NCI-H510A (cell line): ENCODE measurements at places on chromosomes 4 and X.

GRCh38 chr4:139144161-139144859 lies 32.7 kb downstream of the ELF2 start:
- no peak for DNase-seq

DNA sequence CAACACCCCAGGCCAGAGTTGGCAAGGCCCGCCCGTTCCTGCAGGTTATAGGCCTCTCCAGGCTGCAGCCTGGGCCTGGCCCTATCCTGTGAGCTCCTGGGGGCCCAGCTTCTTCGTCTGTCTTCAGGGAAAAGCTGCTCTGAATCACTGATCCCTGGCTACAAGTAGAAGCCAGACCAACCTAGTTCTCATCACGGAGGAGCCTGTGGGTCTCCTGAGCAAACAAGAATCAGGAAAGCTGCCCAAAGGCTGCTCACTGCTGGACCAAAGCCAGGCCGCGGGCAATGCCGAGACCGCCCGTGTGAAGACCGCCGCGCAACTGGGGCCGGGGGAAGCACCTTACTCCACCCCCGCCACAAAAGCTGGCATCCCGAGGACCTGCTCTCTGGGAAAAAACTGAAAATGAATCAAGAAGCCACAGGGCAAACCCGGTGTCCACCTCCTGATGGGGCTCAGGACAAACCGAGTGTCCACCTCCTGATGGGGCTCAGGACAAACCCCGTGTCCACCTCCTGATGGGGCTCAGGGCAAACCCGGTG lies 12.8 kb downstream of the CTBP1 start:
- DNase-seq, result no peak

DNA sequence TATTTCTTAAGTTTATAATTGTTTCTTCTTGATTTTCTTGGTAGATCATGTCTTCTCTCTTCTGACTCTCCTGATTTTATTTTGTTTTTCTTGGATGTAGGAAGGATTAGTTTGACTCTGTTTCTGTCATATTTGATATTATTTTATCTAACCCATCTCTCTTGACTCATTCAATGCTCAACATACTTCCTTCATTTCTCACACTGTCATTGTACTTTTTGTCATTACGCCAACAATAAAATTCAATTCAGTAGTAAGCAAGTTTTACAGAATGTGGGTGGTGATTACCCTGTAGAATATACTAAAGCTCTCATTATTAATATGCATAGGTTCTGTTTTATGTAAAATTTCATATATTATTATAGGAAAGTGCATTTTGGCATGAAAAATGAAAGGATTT lies 1303.0 kb upstream of the AGA start:
- DNase-seq, result no peak

GRCh38 chr4:1612278-1613098 lies 71.6 kb downstream of the FAM53A start:
- no peak for DNase-seq

GRCh38 chrX:40544343-40545266 lies 36.2 kb upstream of the ATP6AP2 start:
- no peak for DNase-seq

DNA sequence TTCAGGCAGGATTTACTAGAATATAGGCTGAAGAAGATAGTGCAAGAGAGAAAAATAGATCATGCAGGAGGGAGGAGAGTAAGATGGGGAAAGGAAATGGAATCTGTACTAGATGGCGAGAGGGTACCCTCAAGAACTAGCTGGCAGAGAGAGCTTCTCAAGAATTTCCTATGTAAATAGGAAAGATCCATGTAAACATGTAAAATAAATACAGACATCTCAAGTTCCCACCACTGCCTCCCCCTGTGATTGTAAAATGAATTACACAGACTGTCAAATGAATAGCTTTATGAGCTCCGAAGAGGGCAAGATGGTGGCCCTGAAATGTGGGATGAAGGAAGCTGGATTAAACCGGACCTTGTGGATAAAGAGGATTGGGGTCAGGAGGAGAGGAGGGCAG lies 178.0 kb downstream of the PALLD start:
- DNase-seq, result no peak

GRCh38 chr4:577499-578450 lies 1.7 kb upstream of the TMEM271 start:
- no peak for DNase-seq

- peak; percentile 54 for DNase-seq
These were observed at the start of gene ARMCX1 for GRCh38 chrX:101550362-101550750. Gene ARMCX1 (plus strand): TSS chrX:101550547. CDS start chrX:101552931, 2,384 bp downstream.

DNA sequence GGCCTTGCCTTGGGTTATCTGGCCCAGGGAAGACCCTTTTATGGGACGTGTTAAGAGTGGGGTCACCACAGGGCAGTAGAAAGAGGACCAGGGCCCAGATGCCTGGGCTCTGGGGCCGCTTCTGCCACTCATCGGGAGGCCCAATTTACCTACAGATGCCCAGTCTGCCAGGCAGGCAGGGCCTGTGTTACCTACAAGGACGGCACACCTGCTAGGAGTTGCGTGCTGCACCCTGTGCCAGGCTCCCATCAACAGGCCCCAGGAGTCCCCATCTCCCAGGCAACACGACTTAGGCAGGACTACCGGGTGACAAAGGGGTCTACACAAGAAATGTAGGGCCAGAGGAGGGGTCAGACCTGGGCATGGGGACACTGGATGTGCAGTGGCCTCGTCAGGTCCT lies 34.6 kb downstream of the WDR1 start:
- no peak for DNase-seq

- no peak for DNase-seq
These were observed 14.0 kb upstream of the MFAP3L start for GRCh38 chr4:170040031-170040680.

DNA sequence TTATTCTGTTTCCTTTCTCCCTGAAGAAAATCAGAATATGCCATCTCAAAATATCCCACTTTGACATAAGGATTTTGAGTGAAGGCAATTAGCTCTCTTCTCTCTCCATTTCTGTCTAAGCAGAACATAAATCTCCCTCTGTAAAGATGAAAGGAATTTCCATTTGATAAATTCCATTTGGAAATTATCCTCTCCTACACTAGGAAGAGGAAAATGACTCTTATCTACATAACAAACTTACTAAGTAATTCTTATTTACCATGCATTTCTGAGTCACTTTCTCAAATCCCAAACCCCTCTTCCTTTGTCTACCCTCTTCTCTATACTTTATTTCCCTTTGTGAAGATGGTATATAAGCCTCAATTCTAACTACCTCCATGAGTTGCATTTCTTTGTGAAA lies 11.4 kb downstream of the TBCK start:
- no peak for DNase-seq

GRCh38 chr4:126658411-126658810 lies 974.3 kb upstream of the INTU start:
- no peak for DNase-seq

DNA sequence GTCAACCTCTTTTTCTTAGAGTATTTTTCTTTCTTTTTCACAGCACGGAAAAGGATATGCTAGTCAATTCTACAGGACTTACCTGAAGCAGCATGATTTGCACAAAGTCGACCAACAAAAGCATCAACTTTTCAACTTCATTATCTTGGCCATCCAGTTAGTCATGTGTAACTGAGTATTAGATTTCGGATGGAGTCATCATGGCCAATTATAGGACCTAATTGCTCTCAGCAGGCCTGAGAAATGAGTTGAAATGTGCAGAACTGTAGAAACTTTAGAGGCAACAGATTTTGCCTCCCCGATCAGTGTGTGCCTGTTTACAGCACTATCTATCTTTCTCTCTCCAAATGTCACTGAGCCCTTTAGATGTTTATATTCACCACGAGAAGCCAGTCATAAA lies 41.0 kb downstream of the PCDH10 start:
- DNase-seq, result no peak

- no peak for DNase-seq
These were observed 54.1 kb downstream of the ARHGAP10 start for GRCh38 chr4:147786031-147786430.

DNA sequence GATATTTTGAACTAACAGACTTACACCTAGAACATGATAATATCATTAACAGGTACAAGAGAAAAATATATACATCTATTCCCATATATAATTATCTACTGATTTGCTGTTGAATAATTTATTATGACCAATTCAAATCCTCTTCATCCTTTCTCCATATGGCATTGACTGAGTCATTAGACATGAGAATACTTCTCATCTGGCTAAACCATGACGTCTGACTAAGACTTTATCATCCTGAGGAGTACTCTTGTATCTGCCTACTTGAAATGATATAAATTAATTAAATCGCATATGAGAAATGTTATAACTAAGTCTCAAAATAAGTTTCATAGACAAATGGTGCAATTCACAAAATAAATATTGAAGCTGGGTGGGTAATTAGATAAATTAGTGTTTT lies 67.4 kb downstream of the EMCN start:
- DNase-seq, result no peak

DNA sequence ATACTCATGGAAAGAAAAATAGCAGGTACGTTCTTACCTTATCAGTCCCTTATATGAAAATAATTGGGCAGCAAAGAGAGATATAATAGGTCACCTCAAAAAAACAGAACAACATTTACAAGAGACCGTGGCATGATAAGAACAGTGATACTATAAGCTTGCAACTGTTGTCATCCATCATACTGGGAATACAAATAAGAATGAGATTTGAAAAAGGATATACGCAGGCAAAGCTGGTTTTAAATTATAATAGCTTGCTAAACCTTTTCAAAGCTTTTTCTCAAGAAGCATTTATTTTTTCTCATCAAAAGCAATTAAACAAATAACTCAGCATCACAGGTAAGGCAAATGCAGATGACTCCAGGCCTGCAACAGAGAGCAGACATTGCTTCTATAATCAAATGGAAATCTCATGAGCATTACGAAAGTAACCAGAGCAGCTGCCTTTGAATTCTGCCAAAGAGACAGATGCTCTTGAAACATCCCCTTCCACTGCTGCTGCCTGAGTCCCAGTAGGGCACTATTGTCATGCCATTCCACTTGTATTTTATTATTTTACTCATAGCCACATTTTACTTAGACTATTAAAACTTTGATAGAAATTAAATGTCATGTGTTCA lies 620.6 kb upstream of the GNPDA2 start:
- DNase-seq, result no peak

GRCh38 chr4:162274354-162274753 lies 110.6 kb upstream of the FSTL5 start:
- no peak for DNase-seq

DNA sequence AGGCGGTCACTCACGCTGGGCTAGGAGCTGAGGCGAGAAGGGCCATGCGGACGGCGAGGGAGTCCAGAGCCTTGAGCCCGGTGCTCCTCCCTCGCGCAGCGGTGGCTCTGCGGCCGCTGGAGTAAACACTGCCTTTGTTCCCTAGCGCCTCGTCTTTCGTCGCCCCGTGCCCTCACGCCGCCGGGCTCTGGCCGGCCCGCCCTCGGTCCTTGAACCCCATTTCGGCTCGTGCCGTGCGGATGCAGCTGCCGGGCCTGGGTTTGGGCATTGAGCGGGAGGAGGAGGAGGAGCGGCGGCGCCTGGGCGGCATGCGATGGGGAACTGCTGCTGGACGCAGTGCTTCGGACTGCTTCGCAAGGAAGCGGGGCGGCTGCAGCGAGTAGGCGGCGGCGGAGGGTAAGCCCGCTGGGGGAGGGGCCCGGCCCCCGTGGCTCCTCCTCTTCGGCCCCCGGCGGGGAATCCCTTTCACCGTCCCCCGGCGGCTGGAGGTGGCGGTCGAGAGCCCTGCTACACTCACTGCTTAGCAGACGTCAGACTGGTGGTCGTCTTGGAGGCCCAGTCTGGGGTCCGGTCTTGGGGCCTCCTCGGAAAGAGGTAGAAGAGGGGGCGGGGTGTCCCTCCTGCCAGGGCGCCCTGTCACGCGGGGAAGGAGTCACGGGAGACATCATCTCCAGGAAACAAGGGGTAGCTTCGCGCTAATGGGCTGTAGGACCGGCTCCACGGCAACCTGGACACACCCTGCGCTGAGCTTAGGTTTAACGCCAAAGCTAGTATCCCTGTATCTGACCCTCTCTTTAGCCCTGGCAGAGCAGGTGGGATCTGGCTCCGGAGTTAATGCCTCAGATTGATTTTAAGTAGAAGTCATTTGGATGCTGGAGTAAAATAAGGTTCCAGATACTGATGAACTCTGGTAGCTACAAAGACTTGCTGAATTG lies at the start of gene AP1AR:
Gene AP1AR (plus strand): TSS at position 9 of the 935 bp plus-strand sequence. CDS start 305 bp downstream, at position 314.
- peak; percentile 62 for DNase-seq

- DNase-seq, result no peak
These were observed 81.9 kb downstream of the HCCS start for GRCh38 chrX:11193035-11193469.

- no peak for DNase-seq
These were observed 45.9 kb upstream of the PGM2 start for GRCh38 chr4:37780444-37781130.

DNA sequence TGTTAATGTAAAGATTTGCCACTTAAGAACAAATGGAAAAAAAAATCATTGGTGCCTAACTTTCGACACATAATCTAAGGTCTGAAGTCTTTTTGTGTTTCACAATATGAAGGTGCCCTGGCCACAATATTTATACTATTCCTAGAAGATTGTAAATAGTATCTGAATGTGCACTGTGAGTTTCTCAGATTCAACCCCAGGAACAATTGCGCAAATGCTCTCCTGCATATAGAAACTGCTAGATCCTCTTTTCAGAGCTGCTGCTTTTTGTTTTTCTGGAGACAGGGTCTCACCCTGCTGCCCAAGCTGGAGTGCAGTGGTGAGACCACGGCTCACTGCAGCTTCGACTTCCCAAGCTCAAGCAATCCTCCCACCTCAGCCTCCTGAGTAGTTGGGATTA lies 480.1 kb upstream of the FTHL17 start:
- no peak for DNase-seq

DNA sequence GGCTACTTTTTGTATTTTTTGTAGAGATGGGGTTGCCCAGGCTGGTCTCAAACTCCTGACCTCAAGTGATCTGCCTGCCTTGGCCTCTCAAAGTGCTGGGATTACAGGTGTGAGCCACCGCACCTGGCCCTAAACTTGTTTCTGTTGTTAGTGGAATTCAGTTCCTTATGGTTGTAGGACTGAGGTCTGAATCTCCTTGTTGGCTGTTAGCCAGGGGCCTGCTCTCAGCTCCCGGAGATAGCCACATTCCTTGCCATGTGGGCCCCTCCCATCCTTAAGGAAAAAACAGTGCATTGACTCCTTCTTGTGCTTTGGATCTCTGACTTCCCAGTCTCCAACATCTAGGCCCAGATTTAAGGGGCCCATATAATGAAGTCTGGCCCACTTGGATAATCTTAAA lies 49.4 kb upstream of the NYX start:
- no peak for DNase-seq

- no peak for DNase-seq
These were observed 51.8 kb downstream of the CHRDL1 start for GRCh38 chrX:110743679-110744340.

DNA sequence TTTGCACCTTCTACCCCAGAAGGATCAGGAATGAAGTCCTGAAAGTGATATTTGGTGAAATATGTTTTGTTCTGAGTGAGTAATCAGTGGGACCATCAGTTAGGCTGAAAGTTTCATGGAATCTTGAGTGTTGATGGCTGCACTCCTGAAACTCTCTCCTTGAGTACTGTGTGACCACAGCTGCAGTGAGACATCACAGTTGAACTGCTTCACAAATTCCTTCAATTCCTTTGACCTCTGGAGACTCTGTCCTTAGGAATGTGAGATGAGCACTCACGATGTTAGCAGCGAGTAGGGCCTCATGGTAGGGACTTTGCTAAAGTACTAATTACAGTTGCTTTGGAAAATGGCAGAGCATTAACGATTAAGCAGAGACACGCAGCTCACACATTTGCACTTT lies 142.9 kb upstream of the SLC4A4 start:
- no peak for DNase-seq
